ENCODE measurements at places on chromosomes 6 and 20.

GRCh38 chr6:46676604-46677313 lies 10.9 kb upstream of the TDRD6 start:
- DNase-seq, result no peak

DNA sequence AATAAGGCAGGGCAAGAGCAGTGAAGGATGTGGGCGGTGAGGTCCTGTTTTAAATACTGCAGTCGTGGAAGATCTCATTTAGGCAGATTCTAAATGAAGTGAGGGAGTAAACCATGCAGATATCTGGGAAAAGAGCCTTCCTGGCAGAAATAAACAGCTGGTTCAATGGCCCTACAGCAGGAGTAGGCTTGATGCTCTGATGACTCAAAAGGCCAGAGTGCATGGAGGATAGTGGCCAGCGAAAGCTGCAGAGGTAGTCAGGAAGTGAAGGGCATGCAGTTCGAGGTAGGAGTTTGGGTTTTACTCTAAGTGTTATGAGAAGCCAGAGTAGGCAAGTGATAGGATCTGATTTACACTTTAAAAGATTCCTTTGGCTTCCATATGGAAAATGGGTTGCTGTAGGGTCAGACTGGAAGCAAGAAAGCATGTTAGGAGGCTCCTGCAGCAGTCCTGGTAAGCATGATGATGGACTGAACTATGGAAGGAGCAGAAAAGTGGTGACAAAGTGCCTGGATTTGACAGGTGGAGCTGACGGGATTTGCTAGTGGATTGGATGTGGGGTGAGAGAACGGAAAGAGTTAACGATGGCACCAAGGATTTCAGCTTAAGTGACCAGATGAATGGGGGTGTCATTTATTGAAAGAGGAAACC lies 150.0 kb downstream of the GJA10 start:
- no peak for DNase-seq

GRCh38 chr6:115691433-115691832 lies 369.3 kb downstream of the FRK start:
- DNase-seq, result no peak

DNA sequence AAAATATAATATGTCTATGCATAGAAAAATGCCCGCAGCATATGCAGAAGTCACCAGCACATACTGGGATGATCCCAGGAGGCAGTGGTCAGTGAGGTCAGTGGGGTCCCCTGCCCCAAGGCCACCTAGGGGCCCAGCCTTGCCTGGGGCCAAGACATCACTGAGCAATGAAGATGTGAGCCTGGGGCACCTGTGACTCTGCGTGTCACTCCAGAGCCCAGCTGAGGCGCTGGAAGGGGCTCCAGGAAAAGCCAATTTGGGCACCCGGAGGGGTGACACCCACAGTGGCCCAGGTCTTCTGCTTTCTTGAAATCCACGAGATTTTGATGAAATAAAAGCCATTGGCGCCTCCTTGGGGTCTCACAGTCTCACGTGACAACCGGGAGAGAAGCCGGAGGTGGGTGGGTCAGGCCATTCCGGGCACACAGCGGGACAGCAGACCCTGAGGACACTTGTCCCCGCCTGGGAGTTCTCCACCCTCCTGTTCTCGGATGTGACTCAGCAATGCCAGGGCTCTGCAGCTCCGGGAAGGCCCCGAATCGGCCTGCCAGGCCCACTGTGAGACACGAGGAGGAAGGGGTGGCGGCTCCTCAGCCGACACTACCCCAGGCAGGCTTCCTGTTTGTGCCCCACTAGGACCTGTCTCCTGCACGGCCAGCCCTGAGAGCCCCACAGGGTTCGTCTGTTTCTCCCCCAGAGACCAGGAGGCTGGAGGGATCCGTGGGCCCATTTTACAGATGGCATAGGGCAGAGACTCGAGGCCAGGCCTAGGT lies 24.4 kb upstream of the SLCO4A1 start:
- DNase-seq, result peak; percentile 84

- no peak for DNase-seq
Measured at GRCh38 chr6:21831521-21832291, 238.2 kb downstream of the SOX4 start.

GRCh38 chr20:43849496-43850186 lies 65.0 kb upstream of the TOX2 start:
- DNase-seq, result no peak

- DNase-seq, result no peak
Measured at GRCh38 chr20:14951105-14951504, 613.7 kb upstream of the FLRT3 start.

GRCh38 chr6:24997231-24997630 lies 61.5 kb upstream of the RIPOR2 start:
- DNase-seq, result peak; percentile 28

GRCh38 chr20:49636447-49636846 lies 68.5 kb upstream of the PTGIS start:
- no peak for DNase-seq

GRCh38 chr6:143109196-143109595 lies 48.5 kb downstream of the AIG1 start:
- DNase-seq, result no peak

DNA sequence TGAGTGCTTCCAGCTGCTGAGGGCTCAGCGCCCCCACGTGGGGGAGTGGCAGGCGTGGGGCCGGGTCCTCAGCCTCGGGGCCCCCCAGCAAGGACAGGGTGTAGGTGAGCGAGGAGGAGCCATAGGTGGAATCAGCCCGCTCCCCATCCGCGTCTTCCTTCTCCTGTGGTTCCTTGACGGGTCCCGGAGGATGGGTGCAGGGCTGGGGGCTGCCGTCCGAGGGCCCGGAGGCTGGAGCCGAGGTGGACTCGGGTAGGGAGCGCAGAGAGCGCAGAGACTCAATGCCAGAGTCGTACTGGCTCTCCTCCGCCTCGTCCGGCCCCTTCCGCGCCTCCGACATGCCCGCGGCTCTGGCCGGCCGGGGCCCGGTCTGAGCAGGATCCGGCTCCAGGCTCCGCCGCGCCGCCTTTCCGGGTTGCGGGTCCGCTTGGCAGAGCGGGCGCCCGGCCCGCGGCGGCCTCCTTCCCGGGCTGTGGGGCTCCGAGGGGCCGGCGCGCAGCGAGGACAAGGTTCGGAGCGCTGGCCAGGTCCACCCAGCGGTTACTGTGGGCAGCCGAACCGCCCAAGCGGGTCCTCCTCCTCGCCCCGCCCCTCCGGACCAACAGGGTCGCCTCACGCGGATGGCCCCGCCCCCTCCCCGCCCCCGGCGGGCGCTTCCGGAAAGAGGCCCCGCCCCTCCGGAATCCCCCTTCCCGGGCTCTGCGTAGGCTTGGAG lies at the start of gene NFKBIE:
Gene NFKBIE, minus strand, starts transcription at position 545 of the 715 bp plus-strand sequence. Its CDS starts 205 bp downstream, at position 340.
- DNase-seq, result peak; percentile 90

- DNase-seq, result no peak
Measured at GRCh38 chr20:32777177-32777956, 15.2 kb downstream of the DNMT3B start.

DNA sequence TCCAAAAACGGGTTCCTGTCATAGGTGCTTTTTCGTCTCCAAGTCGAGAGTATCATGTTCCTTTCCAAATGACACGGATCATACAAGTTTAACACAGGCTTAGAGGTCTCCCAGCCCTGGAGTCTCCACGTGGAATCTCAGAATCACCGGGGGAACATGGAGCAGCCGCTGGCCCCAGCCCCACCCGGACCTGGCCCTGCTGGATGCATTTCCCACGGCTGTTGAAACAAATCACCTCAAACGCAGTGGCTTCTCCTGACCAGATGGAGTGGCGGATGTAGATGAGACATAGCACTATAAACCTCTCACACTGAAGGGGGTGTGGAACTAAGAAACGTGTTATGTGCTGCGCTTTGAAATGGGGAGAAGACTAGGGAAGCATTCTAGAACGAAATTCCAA lies 70.0 kb upstream of the FRMD1 start:
- DNase-seq, result no peak

DNA sequence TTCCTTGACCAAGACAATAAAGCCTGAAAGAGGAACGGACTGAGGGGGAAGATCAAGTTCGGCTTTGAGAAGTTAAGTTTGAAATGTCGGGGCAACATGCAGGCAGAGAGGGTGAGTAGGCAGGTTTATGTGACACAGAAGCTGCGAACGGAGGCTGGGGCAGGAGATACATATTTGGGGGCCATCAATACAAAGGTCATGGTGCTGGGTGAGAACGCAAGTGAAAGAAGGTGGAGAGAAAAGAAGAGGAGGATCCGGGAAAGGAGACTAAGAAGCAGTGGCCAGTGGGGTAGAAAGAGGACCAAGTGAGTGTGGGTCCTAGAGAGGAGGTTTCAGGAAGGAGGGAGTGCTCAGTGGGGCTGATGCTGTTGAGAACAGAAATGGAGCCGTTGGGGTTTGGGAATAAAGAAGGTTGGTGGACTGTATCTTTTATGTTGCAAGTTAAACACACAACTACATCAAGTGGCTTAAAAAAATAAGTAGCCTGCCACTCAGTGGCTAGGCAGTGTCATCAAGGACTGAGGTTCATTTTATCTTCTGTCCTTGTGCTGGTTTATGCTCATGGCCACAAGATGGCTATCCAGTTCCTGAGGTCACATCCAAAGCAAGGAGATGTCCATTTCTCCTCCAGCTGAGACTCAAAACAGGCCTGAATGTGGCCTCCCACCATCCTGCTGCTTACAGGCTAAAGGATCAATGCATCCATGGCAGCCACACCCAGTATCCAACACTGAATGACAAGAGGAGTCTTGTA lies 1.7 kb upstream of the BLCAP start:
- DNase-seq, result no peak

DNA sequence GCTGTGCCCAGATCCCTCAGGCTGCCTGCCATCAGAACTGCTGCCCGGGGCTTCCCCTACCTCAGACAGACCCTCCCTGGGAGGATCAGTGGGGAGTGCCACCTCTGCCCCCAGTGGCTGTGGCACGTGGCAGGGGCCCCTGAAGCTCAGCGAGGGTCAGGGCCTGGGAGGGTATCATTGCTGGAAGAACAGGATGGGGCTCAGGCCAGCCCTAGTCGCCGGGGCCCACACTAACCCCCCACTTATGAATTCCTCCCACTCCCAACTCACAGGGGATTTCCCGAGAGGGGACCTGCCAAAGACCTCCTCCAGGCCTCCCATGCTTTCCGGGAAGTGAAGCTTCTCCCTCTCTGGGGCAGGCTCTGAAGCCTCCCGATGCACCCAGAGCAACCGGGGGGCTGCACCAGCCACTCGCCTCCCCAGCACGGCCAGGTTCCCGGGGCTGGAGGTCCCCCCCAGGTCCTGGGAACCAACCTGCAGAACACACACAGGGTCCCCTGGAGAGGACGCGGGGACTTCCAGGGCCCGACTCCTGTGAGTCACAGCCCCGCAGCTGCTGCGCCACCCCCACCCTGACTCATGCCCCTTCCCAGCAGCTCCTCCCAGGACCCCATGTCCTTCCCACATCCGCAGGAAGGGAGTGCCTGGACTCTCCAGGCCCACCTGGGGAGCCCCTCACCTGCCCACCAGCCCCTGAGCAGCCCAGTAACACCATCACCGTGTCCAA lies 2.5 kb downstream of the TNFRSF6B start:
- DNase-seq, result no peak

DNA sequence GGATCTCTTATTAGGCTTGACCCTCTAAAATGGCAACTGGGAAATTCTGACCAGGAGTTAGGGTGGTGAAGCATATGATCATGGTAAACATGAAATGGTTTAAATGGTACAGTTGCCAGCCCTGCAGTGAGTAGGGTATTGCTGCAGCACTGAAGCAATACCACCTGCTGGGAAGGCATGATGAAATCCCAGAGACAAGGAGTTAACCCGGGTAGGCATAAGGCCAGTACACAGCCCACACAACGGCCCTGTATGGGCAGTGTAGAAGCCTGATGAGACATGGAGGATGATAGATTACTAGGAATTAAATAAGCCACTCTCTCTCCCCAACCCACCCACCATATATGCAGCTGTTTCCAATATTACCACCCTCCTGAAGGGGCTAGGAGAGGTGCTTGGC lies 197.4 kb upstream of the MOCS1 start:
- no peak for DNase-seq

GRCh38 chr6:55437141-55437540 lies 109.9 kb downstream of the GFRAL start:
- no peak for DNase-seq

GRCh38 chr20:19099596-19100545 lies 112.6 kb upstream of the SLC24A3 start:
- no peak for DNase-seq

DNA sequence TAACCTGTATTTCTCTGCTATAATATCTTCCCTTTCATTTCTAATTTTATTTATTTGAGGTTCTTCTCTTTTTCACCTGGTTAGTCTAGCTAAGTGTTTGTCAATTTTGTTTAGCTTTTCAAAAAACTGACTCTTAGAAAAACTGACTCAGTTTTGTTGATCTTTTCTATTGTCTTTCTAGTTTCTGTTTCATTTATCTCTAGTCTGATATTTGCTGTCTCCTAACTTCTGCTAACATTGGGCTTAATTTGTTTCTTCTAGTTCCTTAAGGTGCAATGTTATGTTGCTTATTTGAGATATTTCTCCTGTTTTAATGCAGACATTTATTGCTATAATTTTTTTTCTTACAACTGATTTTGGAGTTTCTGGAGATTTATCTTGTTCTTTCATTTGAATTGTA lies 1011.0 kb downstream of the EPHA7 start:
- DNase-seq, result no peak

DNA sequence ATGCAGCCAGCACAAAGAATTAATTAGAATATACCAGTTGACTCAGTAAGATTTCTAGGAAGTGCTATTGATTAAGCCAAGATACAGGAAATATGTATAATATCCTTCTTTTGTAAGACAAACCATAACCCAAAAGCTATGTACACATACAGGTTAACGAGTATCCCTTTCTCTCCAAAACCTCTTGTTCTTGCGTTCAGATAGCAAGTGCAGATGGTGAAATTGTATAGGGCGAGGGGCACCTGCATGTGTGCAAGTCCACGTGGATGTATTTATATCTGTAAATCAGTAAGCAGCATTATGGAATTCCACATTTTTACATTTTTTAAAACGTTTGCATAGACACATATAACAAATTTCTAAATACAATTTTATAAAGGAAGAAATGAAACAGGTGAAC lies 228.6 kb downstream of the TBXT start:
- no peak for DNase-seq

DNA sequence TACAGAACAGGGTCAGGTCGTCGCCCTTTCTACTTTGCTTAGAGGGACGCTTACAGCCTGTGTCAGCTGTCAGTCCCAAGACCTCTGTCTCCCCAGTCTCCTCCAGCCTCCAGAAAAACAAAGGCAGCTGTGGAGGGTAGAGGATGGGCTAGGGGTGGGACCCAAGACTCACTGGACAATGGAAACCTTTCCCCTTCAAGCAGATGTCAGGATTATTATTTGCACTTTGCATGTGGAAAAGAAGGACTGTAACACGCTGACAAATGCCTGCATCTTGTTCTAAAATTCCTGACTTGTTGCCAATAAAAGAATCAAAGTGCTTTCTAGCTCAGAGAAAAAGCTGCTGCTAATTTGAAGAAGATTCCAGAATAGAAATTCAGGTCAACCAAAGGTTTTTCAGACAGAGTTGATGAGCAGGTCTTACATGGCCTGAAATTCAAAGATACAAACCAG lies 58.7 kb downstream of the SNX5 start:
- no peak for DNase-seq

DNA sequence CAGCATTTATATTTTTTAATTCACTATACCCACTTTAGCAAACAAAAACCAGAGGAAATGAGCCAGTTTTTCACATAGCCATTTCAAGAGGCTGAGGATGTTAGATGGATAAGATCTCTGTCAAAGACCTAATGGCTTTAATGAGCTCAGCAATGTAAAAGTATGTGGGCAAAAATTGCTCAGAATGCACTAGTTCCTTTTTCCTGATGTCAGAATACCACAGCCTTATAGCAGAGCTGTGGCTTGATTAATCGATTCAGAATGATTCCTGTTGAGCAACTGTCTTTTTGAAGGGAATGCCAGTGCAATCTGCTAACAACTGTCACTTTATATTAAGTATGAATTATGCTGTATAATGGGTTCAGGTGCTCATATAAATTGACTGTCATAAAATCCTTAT lies 100.6 kb upstream of the HIVEP1 start:
- peak; percentile 45 for DNase-seq

All from hematopoietic multipotent progenitor cell treated with erythropoietin and hydrocortisone succinate and interleukin-3 and kit ligand, for 6 days (in vitro differentiated cells).